NCI-H1048 (cell line): ENCODE measurements at places on chromosomes 5 and 9.

DNA sequence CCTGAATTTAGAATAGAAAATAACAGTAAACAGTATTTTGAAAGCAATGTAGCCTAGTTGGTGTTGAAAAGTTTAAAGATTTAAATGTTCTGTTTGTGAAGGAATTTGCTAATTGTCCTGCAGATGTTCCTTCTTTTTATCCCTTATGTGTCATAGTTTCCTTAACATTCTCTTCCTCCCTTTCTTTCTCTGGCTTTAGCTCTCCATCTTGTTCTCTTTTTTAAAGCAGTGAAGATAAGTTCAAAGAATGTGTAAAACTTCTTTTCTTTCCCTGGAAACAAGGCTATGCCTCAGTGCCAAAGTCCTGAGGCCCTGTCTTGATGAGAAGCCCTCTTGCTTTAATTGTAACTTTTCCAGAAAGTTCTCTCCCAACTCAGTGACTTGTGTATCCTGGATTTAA lies 24.4 kb upstream of the GAS1 start:
- no peak for DNase-seq

GRCh38 chr9:6984941-6985578 lies 227.3 kb downstream of the KDM4C start:
- DNase-seq: no peak

GRCh38 chr5:159762921-159763320 lies 153.4 kb upstream of the ADRA1B start:
- no peak for DNase-seq

GRCh38 chr5:91069364-91069763 lies 313.8 kb downstream of the ARRDC3 start:
- no peak for DNase-seq

DNA sequence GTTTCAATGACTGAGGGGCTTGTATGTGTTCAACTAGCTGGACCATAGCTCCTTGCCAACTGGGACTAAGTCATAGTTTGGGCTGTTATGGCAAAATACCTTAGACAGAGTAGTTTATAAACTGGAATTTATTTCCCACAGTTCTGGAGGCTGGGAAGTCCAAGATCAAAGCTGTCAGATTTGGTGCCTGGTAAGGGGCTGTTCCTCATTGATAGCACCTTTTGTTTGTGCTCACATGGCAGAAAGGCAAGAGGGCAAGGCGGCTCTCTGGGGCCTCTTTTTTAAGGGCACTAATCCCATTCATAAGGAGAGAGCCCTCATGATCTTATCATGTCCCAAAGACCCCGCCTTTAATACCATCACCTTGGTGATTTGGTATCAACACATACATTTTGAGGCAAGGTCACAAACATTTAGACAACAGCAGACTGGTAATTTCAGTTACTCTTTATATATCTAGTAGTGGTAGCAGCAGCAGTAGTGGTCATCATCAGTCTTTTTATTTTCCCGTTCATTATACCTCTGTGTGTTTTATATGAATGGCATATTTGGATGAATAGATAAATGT lies 477.0 kb downstream of the CCDC171 start:
- no peak for DNase-seq
